Activated CD8-positive, alpha-beta memory T cell treated with anti-CD3 and anti-CD28 coated beads, Interleukin-2, amount 50 U/mL, for 4 hours (primary cell): ENCODE measurements at places on chromosomes 7 and 10.

DNA sequence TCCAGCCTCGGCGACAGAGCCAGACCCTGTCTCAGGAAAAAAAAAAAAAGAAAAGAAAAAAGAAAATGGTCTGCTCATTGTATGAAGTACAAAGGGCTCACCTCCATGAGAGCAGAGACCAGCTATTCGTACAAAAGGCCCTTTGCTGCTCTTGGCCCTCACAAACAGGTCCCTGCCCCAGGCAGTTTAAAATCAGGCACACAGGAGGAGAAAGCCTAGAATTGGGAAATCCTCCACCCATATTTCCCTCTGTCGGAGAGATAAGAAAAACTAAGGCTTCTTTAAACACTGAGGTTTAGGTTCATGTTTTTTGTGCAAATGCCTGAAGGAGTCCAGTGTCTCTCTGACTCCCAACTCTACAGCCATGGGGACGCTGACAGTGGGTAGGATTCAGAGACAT lies 15.1 kb downstream of the GNA12 start:
- DNase-seq = no peak

DNA sequence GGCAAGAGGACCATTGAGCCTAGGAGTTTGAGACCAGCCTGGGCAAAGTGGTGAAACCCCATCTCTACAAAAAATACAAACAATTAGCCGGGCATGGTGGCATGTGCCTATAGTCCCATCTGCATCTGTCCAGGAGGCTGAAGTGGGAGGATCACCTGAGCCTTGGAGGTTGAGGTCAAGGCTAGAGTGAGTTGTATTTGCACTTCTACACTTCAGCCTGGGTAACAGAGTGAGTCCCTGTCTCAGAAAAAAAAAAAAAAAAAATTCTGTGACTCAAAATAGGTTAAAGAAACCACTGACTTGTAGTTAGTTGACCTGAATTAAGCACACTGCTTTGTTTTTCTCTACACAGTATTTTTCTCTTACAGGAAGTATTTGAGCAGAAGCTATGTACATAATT lies 74.4 kb downstream of the METTL2B start:
- no peak for DNase-seq

GRCh38 chr7:89554209-89554608 lies 600.1 kb upstream of the STEAP1 start:
- DNase-seq = no peak

DNA sequence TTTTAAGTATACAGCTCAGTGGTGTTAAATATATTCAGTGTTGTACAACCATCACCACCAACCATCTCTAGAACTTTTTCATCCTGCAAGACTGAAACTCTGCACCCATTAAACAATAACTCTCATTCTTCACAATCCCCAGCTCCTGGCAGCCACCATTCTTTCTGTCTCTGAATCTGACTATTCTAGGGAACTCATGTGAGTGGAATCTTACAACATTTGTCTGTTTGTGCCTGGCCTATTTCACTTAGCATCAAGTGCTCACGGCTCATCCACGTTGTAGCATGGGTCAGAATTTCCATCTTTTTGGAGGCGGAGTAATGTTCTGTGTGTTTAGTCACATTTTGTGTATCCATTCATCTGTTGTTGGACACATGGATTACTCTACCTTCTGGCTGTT lies 40.8 kb upstream of the PFKFB3 start:
- no peak for DNase-seq

GRCh38 chr10:63522995-63523394 lies 1.8 kb downstream of the REEP3 start:
- DNase-seq = no peak

- DNase-seq = no peak
Measured at GRCh38 chr10:50805981-50806622, 66.4 kb downstream of the ASAH2B start.

DNA sequence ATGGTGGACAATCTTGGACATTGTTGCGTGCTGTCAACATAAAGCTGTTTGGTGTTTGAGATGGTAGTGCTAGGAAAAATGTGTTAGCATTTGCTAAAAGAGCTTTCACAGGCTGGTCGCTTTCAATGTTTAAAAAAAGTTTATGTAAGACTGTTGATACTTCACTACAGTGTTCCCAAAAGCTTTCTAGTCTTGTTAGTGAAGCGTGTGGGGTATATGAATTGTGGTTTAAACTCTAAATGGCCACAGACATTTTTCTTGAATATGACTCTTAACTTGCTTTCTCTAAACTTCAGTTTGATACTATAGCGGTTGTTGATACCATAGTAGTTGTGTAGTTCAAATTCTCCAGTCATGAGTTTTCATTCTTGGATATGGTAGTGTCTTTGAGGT lies 44.9 kb downstream of the MCU start:
- DNase-seq = no peak

DNA sequence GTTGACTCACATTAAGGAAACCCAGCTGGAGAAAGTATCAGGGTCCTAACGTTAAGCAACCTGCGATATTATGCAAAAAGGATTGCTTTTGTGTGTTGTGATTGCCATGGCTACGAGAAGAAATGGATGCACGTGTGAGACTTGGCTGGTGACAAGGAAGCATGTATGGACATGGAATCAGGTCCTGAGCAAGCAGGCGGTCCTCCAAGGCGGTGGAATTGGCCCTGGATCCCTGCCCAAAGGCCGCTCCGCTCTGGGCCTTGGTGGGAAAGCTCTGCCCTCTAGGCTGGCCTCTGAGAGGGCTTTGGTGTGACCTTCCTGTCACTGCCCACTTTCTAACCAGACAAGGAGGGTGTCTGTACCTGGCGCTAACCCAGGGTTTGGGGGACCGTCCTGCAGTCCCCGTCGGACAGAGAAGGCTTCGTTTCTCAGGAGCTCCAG lies 192.1 kb downstream of the EBF3 start:
- no peak for DNase-seq

GRCh38 chr7:135974667-135975066 lies 2.5 kb downstream of the MTPN start:
- DNase-seq = no peak

DNA sequence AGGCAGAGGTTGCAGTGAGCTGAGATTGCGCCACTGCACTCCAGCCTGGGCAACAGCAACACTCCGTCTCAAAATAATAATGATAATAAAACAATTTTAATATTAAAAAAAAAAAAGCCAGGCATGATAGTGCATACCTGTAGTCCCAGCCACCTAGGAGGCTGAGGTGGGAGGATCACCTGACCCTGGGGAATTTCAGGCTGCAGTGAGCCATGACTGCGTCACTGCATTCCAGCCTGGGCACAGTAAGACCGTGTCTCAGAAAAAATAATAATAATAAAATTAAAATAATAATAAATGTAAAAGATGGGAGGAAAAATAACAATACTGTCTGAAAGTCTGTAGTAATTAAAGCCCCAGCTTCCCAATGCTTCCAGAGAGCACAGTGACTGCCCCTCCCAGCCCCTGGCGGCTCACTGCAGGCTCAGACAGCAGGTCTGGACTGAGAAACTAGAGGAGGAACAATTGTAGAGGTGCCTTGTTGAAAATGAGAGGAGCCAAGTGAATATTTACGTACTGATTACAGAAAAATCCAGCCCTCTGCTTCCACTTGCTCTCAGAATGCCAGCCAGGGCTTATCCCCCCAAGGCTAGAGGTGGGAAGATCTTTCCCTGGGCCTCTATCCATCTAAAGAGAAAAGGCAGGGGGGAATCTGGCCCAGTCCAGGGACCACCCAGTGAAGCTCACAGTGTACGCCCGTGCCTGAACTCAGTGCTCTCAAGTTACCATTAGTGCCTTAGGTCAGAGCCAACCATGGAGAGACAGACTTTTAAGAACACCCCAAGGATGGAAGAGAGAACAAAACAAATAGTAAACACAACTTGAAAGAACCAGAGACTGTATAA lies 112.8 kb downstream of the PARD3 start:
- DNase-seq = no peak

- DNase-seq = no peak
Measured at GRCh38 chr10:10551596-10552301, 465.9 kb upstream of the CELF2 start.

- DNase-seq = no peak
Measured at GRCh38 chr7:13231216-13231615, 543.8 kb downstream of the ARL4A start.

DNA sequence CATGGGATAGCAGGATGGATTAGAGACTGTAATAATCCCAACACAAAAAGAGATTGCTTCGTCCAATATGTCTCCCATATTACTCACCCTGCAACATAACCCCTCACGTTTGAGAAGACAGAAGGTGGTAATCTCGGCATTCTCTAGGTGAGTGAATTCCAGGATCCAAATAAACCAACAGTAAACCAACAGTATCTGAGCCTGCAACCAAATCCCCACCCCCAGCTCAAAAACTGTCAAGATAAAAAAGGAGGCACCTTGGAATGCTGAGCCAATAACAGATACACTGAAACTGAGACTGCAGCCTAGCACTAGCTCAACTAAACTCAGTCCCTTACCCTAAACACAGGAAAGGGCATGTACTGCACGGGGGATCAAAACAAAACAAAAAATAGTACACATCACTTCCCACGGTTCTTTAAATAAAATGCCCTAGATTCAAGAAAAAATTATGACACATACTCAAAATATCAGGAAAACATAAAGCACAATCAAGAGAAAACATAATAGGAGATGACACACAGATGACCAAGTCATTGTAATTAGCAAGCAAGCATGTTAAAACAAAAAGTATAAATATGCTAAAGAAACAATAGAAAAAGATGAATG lies 28.0 kb downstream of the IPMK start:
- no peak for DNase-seq

GRCh38 chr7:1269336-1269890 lies 36.7 kb downstream of the UNCX start:
- no peak for DNase-seq

- DNase-seq = no peak
Measured at GRCh38 chr10:36489611-36490228, 635.7 kb upstream of the ANKRD30A start.

DNA sequence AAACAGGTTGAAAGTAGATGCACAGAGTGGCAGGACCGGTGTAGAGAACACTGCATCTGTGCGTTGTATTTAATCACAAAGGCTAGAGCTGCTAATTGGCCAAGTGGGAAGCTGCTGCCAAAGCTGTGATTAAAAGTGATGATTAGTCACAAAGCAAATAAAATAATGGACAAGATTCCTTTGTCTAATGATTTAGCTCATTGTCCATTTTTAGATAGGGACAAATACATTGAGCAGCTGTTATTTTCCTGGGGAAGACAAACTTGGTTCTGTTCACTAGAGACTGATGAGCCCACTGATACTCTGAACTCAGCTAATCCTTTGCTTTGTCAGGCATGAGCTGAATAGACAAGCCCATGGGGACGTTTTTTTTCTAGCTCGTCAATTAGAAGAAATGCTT lies 19.7 kb downstream of the UBE3C start:
- no peak for DNase-seq

- DNase-seq = no peak
Measured at GRCh38 chr10:66983475-66983818, 57.6 kb downstream of the LRRTM3 start.

DNA sequence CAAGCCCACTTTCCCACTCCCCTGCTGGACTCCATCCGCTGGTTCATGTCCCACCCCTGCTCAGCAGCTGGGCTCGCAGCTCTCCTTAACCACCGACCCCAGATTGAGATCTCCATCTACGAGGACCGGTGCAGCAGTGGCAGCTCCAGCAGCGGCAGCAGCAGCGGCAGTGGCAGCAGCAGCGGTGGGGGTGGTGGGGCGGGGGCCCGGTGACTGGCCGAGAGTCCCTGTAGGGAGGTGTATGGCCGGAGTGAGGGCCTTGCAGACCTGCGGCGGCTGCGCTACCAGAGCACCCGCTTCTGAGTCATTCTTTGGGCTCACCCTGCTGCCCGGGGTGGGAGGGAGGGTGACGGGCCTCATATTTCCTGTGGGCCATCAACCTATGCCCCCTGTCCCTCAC lies 15.8 kb downstream of the GOLGA7B start:
- no peak for DNase-seq

DNA sequence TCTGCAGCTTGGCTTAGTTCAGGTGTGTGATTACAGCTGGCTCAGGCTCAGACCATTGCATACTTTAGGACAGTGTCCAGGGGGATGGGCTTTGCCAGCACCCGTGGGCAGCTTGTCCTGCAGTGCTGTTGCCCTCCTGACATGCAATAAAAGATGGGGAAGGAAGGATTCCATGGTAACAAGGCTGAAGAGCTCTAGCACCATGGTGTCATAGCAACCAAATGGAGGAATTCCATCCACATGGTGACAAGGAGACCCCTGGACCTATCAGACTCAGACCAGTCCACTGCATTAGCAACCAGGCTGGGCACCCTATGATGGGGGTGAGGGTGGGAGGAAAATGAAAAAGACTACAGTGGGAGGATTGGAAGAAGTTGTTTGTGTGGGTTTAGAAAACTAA lies 49.9 kb downstream of the SORCS3 start:
- no peak for DNase-seq

DNA sequence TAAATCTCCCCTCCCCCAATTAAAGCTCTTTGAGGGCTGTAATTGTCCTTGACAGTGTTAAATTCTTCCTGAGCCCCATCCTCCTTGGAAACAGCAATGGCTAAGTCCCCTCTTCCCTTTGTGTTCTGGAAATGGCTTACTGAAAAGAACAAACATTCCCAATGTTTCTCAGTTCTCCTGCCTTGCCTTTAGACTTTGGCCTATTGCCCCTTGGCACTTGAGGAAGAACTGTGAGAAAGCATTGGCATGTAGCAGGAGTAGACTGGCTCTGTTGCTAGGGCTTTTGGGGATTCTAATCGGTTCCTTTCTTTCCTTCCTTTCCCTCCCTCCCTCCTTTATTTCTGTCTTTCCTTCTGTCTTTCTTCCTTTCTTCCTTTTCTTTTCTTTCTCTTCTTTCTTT lies 463.3 kb upstream of the PODXL start:
- no peak for DNase-seq

DNA sequence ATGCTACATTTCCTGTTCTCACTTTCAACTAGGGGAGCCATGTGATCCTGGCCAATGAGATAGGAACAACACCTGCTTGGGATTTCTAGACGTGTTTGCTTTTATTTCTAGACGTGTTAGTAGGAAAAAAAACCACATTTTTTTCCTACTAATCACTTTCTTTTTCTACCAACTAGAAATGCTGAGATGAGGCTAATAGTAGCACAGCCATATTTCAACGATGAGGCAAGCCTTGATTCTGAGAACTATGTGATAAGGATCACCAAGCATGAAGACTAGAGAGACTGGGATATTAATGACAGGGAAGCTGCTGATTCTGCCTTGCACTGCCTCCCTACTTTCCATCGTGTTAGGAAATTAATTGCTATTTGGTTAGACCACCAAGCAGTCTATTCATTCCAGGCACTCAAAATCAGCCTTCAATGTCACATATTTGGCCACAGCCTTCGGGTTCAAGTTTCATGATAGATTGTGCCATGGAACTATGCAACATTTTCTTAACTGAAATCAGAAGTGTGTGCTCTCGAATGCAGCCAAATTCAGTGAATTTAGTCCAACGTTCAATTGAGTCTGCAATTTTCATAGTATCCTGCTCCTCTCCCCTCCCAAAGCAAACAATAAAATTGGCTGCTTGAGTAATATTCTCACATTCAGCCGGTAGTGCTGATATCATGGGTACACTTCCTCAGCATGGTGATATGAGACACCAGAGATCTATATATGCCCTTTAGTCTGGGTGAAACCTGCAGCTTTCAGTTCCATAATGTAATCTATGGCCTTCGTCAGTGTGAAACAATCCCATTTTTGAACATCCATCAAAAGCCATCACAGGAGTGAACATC lies 98.1 kb downstream of the GPR37 start:
- DNase-seq = no peak

- no peak for DNase-seq
Measured at GRCh38 chr10:53598914-53599313, 826.3 kb upstream of the MBL2 start.

GRCh38 chr7:13879994-13880686 lies 109.3 kb downstream of the ETV1 start:
- no peak for DNase-seq
